ENCODE measurements at places on chromosomes 3 and 15.

DNA sequence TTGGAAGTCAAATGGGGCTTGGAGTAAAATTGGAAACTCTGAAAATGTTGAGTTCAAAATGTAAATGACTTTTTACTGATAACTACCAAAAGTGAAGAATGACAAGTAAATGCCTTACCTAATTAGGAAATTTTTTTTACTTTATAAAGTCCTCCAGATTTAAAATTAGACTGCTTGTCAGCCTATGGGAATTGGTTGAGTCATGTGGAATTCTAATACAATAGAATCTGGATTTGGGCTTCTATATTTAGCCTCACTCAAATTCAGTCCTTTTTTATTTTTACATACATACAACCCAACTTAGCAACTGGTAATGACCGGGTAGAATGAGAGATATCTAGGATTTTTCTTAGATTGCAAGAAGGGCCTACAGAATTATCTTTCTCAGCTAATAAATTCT is 158.9 kb upstream of the CADPS start:
- no peak for DNase-seq

DNA sequence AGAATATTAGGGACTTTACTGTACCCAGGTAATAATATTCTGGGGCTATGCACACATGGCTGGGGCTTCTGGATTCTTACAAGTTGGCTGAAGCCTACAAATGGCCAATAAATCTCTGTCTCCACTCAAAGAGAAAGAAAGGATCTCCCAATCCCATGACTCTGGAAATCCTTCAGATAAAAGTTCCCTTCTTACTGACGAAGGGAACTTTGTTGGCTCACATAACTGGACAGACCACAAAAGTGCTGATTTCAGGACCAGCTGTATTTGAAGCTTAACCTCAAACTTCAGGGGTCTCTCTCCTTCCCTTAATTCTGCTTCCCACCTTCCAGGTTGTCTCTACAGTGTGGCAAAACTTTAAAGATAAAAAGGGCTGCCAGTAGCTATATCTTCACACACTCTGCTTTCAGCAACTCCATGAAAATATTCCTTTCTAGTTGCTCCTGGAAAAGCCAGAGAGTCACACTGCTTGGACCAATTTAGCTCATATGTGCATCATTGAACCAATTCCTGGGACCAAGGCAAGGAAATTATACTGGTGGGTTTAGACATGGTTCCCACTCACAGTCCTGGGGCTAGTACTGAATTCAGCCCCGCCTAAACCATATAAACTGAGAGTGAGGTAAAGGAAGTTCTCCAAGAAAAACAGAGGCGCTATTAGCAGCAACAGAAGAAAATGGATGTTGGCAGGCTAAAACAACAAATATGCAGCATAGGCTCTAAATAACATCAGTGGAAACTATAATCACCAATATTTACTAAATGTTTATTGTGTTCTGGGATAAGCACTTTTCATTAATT is 290.0 kb upstream of the GADL1 start:
- DNase-seq = no peak

DNA sequence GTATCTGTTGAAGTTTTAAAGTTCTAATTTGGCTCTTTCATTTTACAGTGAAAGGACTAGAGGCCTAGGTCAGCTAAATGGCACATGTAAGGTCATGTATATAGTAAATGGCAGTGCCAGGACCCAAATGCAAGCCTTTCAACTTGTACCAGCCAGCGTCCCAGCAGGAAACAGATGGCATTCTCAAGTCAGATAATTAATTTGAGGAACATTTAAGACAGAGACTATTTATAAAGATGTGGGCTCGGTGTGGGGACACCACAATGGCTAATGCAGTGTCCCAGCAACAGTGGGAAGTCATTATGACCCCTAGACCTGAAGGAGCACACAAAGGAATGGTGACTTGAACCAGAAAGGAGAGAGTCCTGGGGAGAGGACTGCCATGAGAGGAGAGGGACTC is 6.1 kb downstream of the MINDY4B start:
- no peak for DNase-seq

DNA sequence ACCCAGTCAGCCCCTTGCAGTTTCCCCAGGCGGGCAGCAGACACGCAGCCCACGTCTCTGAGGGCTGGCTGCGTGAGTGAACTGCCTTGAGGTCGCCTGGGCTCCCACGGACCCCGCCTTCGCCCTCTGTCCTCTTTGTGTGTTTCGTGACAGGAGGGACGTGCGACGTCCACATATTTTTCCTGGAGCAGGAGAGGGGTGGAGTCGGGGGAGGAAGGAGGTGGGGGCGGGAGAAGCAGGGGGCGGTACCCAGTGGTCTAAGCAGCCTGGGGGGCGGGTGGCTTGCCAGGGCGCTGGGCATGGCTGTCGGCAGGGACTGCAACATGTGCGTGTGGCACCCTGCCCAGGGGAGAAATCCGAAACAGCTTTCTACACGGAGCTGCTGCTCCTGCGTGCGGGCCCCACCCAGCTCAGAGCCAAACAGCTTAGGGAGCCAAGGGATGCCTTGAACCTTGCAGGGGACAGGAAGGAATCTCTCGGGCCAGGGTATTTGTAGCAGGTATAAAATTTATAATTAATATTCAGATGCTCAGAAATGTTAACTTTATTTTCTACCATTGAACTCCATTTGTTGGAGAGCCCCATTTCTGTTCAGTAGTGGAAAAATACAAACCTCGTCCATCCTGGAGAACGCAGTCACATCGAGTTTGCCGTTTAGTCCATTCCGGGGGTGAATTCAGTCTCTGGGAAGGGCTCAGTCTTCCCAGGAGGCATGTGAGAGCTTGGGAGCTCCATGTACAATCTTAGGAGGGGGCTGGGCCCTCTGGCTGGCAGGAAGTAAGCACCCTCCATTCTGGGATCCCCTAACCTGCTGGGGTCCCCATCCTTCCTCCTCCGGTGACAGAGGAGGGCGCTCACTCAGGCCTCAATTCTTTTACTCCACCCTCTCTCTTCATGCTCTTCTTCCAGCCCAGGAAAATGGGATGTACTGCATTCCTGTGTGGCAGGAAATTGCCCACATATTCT is 79.1 kb upstream of the MEF2A start:
- DNase-seq = no peak

DNA sequence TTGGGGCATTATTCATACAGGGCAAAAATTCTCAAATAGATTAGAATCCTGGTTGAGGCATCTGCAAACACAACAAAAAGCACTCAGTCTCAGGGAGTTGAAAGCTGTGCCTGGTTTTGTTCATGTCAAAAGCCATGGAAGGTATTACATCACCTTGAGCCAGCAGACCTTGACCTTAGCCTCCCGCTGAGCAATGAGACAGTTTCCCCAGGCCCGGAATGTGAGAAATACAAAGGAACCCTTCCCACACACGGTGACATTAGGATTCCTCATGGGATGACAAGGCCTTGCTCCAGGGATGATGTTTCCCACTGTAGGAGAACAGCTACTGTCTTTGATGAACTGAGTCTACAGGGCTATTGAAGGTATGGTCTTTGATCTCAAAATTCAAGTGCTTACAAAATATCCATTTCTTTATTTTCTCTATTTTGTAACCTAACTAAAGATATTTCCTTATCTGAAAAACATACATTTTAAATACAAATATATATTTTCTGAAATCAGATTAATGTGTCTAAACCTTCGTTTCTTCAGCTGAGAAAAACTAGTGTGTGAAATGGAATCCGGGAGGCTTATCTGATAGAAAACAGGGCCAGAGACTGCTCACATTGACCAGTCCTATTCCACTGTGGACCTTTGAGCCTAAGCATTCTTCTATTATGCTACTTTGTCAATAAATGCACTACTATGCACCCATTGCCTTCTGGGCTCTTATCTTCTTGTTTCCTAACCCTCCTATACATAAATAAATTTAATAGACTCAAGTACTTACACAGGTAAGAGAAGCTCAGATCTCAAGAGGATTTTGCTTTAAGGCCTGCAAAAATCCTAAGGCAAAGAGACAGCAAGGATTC is 298.2 kb downstream of the KBTBD8 start:
- no peak for DNase-seq

DNA sequence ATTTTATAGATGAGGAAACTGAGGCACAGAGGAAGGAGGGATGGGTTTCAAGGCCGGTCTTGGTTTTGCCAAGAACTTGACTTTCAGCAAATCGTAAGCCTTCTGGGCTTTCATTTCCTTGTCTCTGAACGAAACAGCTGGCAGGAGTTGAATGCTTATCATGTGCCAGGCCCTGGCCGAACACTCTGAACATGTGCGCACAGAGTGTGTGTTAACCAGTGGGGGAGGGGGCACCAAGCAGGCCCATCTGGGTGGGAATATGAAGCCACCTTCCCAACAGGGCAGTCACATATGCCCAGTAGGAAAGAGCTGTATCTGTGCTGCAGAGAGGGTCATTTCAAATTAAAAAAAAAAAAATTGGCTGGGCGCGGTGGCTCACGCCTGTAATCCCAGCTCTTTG is 29.3 kb downstream of the ZNF710 start:
- DNase-seq = no peak

DNA sequence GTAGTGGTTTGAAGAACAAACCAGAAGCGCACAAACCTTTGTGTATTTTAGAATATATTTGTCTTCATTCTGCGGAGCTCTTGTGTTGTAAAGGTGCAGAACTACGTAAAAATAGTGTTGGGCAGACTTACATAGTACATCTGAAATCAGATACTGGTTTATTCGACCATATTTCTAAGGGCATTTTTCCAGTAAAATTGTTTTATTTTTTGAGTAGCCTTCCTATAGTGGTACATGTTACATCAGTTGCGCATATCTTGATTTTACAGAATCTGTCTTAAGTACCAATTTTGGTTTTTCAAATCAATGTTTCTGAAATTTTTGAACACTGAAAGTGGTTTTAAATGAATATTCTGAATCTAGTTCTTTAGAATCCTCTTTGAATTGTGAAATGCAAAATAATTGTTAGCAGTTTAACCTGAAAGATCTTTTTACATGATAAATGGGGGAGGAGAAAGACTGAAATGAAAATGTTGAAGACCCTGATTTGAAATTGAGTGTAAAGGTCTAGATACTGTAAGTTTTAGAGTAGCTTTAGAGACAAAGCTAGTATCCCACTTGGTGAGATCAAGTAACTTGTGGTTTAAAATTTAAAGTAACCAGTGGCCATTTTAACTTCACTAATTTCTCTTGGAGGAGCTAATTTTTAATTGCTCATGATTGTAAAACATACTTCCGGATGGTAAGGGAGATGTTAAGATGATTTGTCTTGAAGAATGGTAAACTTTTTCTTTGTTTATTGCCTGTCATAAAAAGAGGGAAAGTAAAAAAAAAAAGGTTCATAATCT is 15.5 kb upstream of the CHD2 start:
- no peak for DNase-seq

GRCh38 chr3:124131158-124131557 is 139.2 kb upstream of the ROPN1 start:
- no peak for DNase-seq

DNA sequence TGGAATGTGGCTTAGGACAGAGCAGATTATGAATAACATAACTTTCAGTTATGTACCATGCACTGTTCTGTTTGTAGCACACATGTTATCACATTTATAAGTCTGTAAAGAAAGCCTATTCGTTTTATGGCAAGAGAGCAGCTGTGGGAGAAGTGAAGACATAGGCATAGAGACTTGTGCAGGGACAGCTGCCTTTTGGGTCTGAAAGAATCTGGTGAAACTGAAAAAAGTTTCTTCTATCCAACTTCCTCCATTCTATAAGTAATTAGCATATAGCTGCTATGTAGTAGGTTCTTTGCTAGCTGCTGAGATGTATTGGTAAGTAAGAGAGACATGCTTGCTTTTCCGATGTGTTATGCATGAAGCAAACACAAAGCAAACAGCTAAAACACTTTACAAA is 1095.4 kb upstream of the CADM2 start:
- DNase-seq = no peak

DNA sequence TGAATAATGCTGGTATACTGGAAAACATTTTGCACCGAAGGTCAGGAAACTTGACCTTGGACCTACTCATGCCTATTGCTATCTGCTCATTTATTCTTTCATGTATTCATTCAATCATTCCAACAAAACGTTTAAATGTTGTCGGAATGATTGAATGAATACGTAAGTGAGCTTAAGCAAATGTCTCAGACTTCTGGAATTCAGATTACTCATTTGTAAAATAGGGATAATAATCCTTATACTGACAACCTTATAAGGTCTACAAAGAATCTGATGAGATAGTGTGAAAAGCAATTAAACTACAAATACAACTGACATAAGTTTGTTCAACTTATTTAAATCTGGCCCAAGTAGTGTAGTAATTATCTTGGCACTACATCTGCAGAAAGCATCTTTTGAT is 288.7 kb downstream of the WDR72 start:
- no peak for DNase-seq

GRCh38 chr3:40505599-40506462 is at the start of gene ZNF620:
Gene ZNF620 (plus strand): TSS chr3:40506039. CDS start chr3:40506353, 314 bp downstream.
- peak; percentile 38 for DNase-seq

DNA sequence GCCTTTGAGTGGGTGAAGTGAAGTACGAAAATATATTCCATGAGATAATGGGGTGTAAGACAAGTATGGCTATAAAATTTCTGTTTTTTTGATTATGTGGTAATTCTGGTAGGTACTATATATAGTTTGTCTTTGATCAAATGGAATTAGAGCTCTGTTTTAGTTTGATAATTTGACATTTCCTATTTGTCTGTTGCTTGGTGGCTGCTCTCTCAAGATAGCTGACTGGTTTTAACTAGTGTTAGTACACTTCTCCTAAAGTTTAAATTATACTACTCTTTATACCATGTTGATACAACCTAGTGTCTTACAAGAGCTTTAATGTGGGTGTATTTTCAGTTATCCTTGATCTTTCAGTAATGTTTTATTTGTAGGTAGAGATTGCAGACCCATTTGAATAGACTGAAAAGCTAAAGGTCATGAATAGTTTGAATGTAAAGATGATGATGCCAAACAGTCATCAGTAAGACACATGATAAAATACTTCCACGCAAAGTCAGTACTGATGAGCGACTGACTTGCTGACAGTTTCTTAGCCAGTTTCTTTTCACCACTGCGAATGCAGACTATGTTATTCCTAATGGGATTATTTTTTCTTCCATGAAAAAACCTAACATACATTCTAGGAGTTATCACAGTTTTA is 15.2 kb downstream of the SACM1L start:
- no peak for DNase-seq

GRCh38 chr3:10106919-10107318 is 1.1 kb downstream of the FANCD2OS start:
- DNase-seq = no peak

- DNase-seq = no peak
These were observed 18.5 kb downstream of the ZNF710 start for GRCh38 chr15:90019611-90020010.

DNA sequence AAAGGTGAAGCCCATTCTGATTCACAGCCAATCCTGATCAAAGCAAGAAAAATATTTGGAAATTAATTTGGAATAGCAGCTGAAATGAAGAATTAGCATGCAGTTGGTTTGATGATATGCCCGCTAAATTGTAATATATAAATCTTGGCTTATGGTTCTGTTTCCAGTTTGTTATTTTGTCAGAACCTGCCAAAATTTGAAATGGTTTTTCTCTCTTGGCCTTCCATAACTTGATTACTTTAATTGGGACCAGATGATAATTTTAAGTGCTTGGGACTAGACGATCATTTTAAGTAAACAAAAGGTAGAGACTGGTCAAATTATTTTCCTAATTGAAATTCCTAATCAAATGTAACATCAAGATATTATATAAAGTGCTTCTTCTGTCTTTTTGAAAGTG is 842.4 kb downstream of the TBL1XR1 start:
- DNase-seq = no peak

- no peak for DNase-seq
These were observed 58.1 kb downstream of the FEM1B start for GRCh38 chr15:68335655-68336054.

- peak; percentile 33 for DNase-seq
These were observed 520 bp downstream of the SLC26A6 start for GRCh38 chr3:48634661-48635221.
